Astrocyte (in vitro differentiated cells and primary cell): ENCODE measurements at places on chromosomes 16 and 17. TPM values are rescaled to one million over a fixed set of nuclear protein-coding genes. Genes with fewer than 3 reads are reported as not detected.

CCL14 gene
- not detected in 2 replicates for total RNA-seq

DNA sequence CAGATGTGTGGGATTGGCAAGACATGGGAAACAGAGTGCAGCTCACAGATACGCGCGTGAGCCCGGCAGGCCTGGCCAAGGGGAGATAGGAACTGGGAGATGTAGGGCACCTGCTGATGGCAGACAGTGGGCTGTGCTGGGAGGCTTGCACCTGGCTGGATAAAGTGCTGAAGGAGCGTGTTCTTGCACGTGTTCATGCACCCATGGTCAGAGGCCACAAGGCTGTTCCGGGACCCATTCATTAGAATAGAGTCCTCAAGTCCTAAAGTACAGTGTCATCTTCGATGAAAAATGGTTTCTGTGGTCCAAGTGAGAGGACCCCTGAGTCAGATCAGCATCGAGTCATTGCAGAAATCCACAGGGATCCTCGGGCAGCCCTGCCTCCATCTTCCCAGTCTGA is 236.4 kb downstream of the CCDC182 start:
- peaks cover 5% of the 10 kb centered on the region for H3K4me1 ChIP-seq
- H3K4me3 ChIP-seq: no peak overlapping the region
- H3K27ac ChIP-seq: no peak overlapping the region
- no peaks in the 10 kb centered on the region for H3K36me3 ChIP-seq
- no peak for DNase-seq

DNA sequence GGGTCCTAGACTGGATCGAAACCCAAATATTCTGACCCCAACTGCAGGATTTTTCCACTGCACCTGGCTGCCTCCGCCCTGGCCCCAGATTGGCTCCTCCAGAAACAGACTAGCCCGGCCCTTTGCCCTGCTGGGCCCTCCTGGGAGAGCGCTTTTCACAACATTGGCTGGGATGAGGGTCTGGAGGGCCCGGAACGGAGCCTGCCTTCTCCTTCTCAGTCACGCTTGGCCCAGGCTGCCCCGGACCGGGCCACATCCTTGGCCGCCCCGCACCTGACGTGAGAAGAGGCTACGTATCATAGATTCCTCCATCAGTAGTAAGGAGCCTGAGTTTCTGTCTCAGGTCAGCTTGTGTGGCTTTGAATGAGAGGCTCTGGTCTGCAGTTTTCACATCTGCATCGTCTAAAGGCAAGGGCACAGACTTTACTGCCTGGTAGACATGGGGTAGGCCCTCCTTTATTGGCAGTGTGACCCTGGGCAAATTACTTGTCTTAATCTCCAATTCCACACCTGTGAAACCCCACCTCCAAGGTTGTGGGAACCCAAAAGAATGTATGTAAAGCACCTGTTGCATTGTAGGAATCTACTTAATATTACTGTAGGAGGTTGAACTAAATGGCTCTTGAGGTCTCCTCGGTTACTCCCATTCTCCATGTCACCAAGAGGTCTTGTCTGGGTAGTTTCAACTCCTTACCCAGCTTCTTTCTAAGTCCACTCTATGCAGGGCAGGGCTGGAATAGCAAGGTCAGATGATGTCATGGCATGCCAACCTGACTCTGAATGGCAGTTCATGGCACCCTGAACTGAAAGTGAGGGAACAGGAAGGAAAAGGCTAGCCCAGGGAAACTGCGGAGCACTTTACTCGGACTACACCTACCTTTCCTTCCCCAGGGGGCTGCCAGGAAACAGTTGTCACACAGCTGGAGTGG is 661 bp downstream of the LRRC3C start:
- H3K27ac ChIP-seq: peak overlapping the region; percentile 98
- peaks cover 51% of the 10 kb centered on the region for H3K4me1 ChIP-seq
- no peaks in the 10 kb centered on the region for H3K36me3 ChIP-seq
- H3K4me3 ChIP-seq: peak overlapping the region; percentile 81
- no peaks in the 10 kb centered on the region for H3K27me3 ChIP-seq

- H3K4me3 ChIP-seq: peak overlapping the region; percentile 33
- DNase-seq: no peak
- peaks cover 25% of the 10 kb centered on the region for H3K27me3 ChIP-seq
- H3K36me3 ChIP-seq: no peaks in the 10 kb centered on the region
Observed at GRCh38 chr17:7281953-7282751, 634 bp downstream of the SLC2A4 start.

DNA sequence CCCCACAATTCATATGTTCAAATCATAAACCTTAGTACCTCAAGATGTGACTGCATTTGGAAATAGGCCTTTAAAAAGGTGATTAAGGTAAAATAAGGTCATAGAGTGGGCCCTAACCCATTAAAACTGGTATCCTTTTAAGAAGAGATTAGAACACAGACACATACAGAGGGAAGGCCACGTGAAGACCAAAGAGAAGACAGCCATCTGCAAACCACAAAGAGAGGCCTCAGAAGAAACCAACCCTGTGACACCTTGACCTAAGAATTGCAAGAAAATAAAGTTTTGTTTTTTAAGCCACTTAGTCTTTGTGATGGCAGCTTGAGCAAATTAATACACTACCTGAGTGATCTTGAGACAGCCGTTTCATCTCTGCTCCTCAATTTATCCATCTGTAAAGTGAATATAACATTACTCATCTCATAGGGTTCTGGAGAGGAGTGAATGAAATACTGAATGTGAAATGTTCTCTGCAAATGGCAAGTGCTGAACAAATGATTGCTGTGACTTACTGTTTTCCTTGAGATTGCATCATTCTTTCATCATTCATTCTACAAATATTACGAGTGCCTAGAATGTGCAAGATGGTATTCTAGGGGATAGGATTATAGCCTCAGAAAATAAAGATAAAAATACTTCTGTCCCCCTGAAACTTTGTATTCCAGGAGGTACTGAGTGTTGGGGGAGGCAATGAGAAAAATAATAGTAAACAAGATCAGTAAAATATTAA is 222.0 kb upstream of the CDH13 start:
- no peak overlapping the region for H3K4me3 ChIP-seq
- H3K27me3 ChIP-seq: peaks cover 9% of the 10 kb centered on the region
- DNase-seq: no peak
- no peaks in the 10 kb centered on the region for H3K36me3 ChIP-seq

- H3K27me3 ChIP-seq: peaks cover 53% of the 10 kb centered on the region
- DNase-seq: no peak
- no peak overlapping the region for H3K4me3 ChIP-seq
- H3K36me3 ChIP-seq: no peaks in the 10 kb centered on the region
- no peak overlapping the region for H3K27ac ChIP-seq
- peaks cover 7% of the 10 kb centered on the region for H3K4me1 ChIP-seq
Observed at GRCh38 chr17:76138896-76139752, 1.9 kb downstream of the FOXJ1 start.
